ENCODE measurements at places on chromosomes 1 and 21. TPM values are rescaled to one million over a fixed set of nuclear protein-coding genes. Genes with fewer than 3 reads are reported as not detected.

DNA sequence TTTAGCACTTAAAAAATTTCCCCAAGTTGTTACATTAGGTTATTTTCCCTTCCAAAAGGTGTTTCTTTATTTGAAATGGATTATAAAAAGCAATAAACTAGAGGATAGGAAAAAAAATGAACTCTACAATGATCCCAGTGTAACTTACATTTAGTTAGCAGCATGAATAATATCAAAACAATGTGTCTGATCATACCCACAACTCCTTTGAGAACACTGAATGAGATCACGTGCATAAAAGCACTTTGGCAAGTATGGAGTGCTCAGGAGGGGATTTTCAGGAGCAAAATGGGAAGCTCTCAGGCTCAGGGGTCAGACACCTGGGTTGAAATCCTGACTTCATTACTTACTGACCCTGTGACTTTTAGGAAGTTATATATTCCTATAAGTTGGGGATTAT, 369.7 kb upstream of the PROX1 start:
- no peak for DNase-seq

- DNase-seq, result no peak
Measured at GRCh38 chr1:55127827-55128343, 87.3 kb downstream of the USP24 start.

GRCh38 chr1:39387452-39387851, 104.0 kb upstream of the BMP8A start:
- no peak for DNase-seq

- DNase-seq, result no peak
Measured at GRCh38 chr1:190688096-190688495, 210.4 kb upstream of the BRINP3 start.

The RGS1 gene
- 75.0 TPM for polyA plus RNA-seq

The NPHS2 gene
- not detected for polyA plus RNA-seq

GRCh38 chr1:29646161-29646775, 409.9 kb downstream of the PTPRU start:
- DNase-seq, result no peak

The AMY1A gene
- polyA plus RNA-seq, result not detected

- no peak for DNase-seq
Measured at GRCh38 chr1:60063561-60063960, 10.0 kb downstream of the C1orf87 start.

The TAS1R1 gene
- 0.27 TPM for polyA plus RNA-seq

DNA sequence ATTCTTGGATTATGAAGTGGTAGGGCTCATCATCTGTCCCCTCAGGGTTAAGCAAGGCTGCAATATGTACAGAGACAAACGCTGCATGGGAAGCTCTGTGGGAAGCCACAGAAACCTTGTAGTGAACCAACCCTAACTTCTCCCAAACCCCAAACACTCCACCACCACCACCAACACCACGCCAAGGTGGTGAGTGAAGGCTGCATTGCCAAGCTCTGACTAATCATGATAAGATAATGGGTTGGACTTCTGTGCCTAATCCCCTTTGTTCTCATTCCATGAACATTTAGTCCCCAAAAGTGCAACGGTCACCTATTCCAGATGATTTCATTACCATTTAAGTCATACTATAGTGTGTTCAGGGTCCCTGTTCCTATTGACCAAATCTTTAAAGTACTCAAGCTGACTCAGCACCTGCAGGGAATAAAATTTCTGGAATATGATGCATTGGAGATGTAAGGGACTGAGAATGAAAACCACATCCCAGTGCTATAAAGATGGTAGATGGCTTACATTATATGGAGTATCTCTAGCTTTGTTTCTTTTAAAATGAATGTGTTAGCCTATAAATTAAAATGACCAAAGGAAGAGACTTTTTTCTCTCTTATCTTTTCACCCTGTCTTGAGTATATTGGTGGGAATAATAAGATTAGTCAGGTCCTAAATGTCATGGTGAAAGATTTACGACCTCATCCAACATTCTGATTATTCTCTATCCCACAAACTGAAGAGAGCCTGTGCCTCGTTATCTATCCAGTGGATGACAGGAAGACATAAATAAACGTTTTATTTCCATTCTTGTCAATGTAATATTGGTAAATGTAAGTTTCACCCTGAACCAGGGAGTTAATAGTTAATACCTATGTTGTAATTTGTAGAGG, 22.6 kb upstream of the PLD5 start:
- no peak for DNase-seq

The KIF26B gene
- 3.9 TPM for polyA plus RNA-seq

Data from large intestine (tissue), 12 donors.